ENCODE measurements at places on chromosomes 6 and 20.

GRCh38 chr6:55941702-55942101 lies 66.3 kb upstream of the BMP5 start:
- no peak for DNase-seq

DNA sequence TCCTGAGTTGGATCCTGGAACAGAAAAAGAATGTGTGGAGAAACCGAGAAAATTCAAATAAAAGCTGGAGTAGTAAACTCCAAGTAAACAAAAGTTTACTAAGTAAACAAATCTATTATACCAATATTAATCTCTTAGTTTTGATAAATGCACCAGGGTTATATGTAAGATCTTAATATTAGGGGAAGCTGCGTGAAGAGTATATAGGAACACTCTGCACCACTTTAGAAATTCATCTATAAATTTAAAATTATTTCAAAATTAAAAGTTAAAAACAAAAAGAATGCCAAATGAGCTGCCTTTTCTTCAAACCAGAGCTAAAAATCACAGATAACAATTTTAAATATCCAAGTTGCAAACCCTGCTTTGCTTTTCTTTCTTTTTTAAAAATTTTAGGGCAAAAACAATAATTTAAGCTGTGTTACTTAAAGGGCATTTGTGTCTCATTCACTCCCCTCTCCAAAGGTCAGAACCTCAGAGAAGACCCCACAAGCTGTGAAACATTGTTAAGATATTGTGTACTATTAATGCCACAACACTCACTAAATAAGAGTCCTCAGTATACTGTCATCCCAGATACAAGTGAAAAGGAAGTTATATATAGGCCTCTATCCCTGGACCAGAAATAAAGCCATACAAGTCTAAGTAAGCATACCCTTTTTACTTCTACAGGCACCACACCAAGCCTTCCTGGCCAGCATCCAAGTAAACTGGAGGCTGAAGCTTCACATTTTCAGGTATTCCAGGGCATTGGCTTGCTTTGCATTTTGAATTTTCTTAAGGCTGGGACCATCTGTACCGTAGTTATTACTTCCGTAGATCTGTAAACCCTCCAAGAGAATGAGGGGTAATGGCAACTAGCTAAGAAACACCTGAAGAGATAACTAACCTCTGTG lies 7.0 kb downstream of the DNAAF9 start:
- no peak for DNase-seq

DNA sequence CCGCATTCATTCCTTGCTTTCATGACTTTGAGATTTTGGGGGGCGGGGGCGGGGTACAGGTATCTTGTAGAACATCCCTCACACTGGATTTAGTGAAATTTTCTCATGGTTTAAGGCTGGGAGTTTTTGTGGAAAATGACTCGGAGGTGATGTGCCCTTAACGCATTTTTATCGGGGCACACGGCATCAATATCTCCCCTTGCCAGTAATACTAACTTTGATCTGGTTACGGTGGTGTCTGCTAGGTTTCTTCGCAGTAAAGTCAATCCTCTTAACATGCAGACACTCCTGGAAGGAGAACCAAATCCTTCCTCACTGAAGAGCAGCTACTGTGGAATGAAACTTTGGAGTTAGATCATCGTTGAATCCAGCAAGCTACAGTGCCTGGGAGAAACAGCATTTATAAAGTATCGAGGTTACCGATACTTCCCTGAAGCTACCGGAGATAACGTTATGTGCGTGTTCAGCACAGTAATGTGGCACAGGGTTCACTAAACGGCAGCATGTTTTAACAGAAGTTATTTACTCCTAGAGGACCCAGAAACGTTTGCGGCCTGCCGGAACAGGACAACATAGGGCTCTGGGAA lies 1.2 kb upstream of the DYNLRB1 start:
- no peak for DNase-seq

DNA sequence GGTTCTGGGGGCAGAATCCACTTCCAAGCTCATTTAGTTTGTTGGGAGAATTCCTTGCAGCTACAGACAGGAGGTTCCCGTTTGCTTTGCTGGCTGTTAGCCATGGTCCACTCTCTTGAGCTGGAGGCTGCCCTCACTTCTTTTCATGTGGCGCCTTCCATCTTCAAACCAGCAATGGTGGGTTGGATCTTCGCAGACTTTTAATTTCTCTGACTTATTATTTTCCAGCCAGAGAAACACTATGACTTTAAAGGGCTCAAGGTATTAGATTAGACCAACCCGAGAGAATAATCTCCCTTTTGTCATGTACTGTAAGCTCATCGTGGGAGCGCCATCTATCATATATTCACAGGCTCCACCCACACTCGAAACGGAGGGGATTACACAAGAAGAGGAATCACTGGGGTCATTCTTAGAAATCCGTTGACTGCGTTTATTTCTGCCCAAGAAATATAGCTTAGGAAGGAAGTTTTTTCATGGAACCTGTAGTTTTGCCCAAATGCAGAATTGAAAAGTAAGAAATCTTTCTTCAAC lies 38.9 kb downstream of the SAMD5 start:
- no peak for DNase-seq

GRCh38 chr6:144143878-144144277 lies 6.4 kb upstream of the STX11 start:
- no peak for DNase-seq

DNA sequence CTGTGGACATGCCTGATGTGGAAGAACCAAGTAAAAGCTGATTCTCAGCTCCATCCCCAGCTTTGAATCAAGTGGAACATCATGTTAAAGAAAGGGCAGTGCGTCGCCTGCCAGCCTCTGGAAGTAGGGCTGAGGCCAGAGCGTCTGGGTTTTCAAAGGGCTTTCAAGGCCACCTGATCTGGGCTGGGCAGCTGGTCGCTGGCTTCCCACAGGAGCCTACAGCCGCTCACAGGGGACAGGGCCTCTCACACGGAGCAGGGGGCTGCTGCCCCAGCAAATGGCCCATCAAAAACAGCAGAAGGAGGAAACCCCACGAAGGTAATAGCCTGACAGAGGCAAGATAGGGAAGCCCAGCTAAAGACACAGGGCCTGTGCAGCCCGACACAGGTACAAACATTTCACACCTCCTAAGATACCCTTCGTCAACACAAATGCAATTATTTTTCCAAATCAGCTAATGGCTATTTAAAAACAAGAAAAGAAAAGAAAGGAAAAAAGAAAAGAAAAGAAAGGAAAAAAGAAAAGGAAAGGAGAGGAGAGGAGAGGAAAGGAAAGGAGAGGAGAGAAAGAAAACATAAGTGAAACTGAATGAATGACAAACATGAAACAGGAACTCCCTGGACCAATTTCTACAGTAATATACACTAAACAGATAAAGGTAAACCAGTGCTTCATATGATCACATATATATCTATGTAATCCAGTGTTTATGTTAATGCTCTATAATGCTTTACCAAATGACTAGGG lies 24.8 kb downstream of the RRBP1 start:
- DNase-seq = no peak

- no peak for DNase-seq
Observed at GRCh38 chr6:168650671-168651111, 209.7 kb downstream of the SMOC2 start.

DNA sequence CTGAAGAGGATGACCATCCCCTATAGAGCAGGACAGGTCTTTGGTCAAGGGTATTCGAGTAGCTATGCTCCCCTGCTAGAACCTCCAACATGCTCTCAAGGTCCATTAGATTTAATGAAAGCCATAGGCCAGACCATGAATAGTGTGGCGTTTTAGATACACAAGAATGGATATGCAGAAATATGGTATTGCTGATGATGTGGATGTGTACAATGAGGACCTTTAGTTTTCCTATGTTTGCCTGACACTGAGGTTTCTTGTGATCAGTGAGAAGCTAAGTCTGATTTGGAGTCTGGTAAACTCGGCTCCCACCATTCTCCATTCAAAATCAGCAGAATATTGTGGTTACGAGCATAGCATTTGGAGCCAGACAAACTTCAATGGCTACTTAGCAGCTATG lies 125.6 kb downstream of the TSHZ2 start:
- DNase-seq = no peak

- DNase-seq = no peak
Observed at GRCh38 chr20:61523145-61523544, 271.1 kb downstream of the CDH4 start.

DNA sequence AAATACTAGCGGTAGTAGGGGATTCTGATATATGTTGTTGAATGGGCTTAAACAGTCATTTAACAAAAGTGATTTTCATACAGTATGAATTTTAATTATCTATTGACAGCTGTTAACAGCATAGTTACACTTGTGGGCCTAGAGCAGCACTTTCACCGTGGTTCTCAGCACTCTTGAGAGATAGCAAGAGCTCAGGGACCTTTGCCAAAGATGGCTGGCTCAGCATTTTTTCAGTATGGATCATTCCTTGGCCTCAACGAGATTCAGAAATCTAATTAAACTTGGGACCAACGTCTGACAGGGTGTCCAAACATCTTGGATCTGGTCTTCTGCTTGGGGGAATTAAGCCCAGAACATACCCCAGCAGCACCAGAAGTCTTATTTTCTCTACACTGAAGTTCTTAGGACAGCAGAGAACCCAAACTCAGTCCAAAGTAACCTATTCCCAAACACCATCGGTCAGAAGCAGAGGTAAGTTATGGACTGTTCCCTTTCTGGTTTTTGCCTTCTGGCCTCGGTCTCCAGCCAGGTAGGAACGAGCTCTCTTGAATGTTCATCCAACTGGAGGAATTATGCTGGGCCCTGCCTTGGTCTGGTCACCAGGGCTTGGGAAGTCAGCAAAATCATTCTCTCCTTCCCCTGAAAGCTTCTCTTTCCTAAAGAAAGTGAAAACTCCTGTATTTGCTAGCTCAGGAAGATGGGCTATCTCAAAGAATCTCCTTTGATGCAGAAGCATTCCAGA lies 25.7 kb downstream of the PRPH2 start:
- DNase-seq = no peak

DNA sequence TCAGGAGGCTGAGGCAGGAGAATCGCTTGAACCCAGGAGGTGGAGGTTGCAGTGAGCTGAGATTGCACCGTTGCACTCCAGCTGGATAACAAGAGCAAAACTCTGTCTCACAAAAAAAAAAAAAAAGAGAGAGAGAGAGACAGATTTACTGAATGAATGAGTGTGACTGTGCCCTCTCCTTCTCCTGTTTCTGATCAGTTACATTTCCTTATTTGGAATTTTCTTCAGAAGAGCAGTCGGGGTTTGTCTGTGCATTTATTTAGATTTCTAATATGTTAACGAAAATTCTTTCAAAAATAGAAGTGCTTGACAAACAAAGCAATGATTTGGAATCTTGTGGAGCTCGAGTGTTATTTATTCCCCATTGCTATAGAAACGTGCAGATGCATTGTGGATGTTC lies 6.4 kb upstream of the LRRN4 start:
- DNase-seq = no peak

DNA sequence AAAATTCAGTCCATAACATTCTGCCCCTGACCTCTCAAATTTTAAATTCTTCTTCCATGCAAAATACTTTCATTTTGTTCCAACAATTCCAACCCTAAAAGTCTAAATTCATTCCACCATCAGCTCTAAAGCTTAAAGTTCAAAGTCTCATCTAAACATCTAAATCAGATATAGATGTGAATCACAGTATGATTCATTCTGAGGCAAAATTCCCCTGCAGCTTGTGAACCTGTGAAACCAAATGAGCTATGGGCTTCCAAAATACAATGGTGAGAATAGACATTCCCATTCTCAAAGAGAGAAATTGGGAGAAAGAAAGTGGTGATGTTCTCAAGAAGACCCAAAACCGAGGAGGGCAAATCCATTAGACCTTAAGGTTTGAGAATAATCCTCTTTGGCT lies 309.8 kb downstream of the HIVEP2 start:
- no peak for DNase-seq

- DNase-seq = no peak
Observed at GRCh38 chr6:166743406-166744222, 116.6 kb upstream of the RPS6KA2 start.

DNA sequence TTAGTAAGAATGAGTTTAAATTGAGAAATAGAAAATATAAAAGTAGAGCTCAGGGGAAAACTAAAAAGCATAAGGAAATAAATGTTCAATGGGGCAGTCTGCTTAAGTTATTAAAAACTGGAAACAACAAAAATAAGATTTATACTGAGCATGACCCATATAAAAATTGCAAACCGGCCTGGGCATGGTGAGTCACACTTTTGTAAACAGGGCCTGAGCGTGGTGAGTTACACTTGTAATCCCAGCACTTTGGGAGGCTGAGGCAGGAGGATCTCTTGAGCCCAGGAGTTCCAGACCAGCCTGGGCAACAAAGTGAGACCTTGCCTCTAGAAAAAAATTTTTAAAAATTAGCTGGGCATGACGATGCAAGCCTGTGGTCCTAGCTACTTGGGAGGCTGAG lies 74.6 kb downstream of the TMEM244 start:
- DNase-seq = no peak

GRCh38 chr6:163999475-164000125 lies 585.1 kb downstream of the QKI start:
- no peak for DNase-seq

DNA sequence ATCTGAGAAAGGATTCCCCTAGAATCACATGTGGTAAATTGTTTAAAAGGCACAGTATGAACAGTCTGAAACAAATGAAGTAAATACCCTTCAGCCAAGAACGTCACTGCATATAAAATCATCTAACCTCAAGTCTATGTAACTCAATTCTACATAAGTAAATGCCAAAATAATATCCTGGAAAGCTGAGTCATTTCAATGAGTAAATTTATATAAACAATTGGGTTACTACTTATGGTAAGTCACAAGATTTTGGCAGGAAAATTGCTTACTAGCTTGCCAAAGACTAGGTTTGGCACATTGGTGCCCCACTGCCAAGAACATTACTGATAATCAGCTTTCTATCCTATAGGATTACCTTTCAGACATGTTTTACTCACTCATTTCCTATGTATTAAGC lies 8.4 kb downstream of the GMDS start:
- no peak for DNase-seq

DNA sequence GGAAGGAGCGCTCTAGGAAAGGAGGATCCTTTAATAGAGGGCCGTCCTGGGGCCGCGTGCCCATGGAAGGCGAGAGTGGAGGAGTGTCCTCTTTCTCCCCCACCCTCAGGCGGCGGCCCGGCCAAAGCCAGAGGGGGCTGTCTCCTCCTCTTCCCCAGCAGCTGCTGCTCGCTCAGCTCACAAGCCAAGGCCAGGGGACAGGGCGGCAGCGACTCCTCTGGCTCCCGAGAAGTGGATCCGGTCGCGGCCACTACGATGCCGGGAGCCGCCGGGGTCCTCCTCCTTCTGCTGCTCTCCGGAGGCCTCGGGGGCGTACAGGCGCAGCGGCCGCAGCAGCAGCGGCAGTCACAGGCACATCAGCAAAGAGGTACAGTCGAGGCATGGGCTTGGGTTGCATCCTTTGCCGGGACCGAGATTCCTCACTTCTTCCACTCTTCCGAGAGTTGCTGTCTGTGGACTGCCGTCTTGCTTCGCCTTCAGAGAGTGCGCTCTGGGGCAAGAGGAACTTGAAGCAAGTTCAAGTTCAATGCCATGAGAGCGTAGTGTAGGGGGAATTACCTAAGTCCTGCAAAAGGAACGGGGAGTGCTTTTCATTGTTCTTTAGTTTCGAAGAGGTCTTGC lies at the start of gene LAMA2:
LAMA2 (plus strand) TSS at position 148 of the 621 bp plus-strand sequence; CDS start at position 256, 108 bp downstream.
- no peak for DNase-seq

GRCh38 chr6:39907871-39908575 lies 26.2 kb downstream of the MOCS1 start:
- no peak for DNase-seq

GRCh38 chr20:21167261-21167660 lies 41.4 kb downstream of the KIZ start:
- no peak for DNase-seq

- no peak for DNase-seq
Observed at GRCh38 chr6:151393410-151393809, 2.1 kb upstream of the ZBTB2 start.

All from B cell (primary cell).